Brain pericyte (primary cell): ENCODE measurements at places on chromosomes 6 and 20.

DNA sequence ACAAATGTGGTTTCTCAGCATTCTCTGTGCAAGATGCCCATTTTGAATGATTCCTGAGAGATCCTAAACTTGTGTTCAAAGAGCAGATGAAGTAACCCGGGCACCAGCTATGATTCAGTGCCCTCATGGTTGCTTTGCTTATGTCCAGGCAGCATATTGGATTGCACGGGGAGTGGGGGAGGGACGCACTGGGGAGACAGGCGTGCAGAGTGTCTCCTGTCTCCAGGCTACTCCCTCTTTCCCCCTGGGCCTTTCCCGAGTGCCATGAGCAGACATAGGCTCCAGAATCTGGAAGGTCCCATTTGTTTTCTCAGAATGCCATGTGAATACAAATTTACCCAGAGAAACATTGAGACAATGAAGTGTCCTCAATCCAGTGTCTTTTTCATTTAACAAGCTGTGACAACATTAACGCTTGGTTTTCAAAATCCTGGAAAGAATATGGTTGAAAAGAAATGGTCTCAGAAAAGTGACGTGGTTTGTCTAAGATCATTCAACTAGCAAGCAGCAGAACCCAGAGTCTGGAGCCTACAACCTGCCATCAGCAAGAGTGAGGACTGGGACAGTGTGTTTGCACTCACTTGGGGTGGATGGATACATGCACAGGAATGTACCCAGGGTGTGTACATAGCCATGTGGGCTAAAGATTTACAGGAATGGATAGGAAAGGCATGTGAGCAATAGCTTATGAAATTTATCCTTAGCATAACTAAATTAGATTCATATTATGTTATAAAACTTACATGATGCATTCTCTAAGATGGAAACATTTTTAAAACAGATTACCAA is 4.2 kb downstream of the SYNDIG1 start:
- no peak for DNase-seq

DNA sequence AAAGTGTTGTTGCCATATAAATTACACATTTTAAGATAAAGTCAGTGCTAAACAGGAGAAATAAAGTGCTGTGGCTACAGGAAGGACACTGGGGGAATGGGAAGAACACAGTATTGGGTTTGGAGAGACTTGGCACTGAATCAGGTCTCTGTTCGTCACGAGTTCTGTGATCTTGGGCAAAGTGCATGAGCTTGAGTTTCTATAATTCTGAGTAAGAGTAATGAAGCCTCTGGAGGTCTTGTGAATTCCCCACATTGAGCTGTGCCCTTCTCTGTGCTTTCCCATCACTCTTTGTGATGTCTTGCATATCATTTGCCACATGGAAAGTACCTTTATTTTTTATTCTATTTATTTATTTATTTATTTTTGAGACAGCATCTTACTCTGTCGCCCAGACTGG is 16.8 kb upstream of the EEF1A1 start:
- no peak for DNase-seq

- no peak for DNase-seq
These were observed 205.4 kb upstream of the BMP2 start for GRCh38 chr20:6562111-6562510.

- DNase-seq = no peak
These were observed 17.1 kb downstream of the ZHX3 start for GRCh38 chr20:41300383-41300782.

DNA sequence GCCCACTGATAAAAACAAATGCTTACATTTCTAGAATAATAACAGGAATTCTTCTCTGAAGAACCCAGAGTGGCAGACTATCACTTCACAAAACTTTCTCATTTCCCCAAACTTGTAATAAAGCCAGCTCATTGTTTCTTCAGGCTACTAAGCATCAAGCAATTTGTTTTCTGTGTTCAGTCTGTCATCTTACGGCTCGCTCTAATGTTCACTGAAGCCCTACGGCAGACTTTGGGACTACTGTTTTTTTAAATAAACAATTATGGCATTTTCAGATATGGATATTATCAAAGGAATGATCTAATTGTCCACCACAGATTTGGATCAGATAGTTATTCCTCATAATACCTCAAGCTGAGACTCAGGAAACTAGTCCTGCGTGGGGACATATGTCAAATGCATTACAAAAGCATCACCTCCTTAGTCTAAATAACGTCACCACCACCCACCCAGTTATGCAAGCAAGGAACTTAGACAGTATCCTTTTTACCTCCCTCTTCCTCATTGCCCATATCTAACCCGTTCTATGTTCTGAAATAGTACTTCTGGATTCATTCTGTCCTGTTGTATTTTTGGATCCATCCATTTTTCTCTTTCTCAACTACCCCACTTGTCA is 415.1 kb downstream of the PLCB1 start:
- no peak for DNase-seq

- DNase-seq = no peak
These were observed 27.6 kb upstream of the RIMS4 start for GRCh38 chr20:44837946-44838345.

- DNase-seq = no peak
These were observed 70.4 kb upstream of the SYNJ2 start for GRCh38 chr6:157911278-157911677.

DNA sequence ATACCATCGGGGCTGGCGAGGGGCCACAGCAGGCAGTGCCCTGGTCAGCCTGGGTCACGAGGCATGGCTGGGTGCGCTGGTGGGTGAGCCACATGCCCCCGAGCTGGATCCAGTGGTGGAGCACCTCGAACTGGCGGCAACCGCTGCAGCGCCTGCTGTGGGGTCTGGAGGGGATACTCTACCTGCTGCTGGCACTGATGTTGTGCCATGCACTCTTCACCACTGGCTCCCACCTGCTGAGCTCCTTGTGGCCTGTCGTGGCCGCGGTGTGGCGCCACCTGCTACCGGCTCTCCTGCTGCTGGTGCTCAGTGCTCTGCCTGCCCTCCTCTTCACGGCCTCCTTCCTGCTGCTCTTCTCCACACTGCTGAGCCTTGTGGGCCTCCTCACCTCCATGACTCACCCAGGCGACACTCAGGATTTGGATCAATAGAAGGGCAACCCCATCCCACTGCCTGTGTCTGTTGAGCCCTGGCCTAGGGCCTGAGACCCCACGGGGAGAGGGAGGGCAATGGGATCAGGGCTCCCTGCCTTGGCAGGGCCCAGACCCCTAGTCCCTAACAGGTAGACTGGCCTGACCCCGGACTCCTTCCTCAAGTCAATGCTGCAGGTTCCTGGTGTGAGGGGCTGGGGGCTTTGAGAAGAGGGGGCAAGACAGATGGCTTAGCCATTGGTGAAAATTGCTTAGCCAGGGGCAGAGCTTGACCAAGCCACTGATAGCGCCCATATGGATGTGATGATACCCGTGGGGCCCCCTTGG is 598 bp downstream of the TMEM239 start:
- DNase-seq = no peak

- no peak for DNase-seq
These were observed 140.9 kb downstream of the JARID2 start for GRCh38 chr6:15386756-15387112.

GRCh38 chr6:21824431-21825177 is 231.1 kb downstream of the SOX4 start:
- no peak for DNase-seq

DNA sequence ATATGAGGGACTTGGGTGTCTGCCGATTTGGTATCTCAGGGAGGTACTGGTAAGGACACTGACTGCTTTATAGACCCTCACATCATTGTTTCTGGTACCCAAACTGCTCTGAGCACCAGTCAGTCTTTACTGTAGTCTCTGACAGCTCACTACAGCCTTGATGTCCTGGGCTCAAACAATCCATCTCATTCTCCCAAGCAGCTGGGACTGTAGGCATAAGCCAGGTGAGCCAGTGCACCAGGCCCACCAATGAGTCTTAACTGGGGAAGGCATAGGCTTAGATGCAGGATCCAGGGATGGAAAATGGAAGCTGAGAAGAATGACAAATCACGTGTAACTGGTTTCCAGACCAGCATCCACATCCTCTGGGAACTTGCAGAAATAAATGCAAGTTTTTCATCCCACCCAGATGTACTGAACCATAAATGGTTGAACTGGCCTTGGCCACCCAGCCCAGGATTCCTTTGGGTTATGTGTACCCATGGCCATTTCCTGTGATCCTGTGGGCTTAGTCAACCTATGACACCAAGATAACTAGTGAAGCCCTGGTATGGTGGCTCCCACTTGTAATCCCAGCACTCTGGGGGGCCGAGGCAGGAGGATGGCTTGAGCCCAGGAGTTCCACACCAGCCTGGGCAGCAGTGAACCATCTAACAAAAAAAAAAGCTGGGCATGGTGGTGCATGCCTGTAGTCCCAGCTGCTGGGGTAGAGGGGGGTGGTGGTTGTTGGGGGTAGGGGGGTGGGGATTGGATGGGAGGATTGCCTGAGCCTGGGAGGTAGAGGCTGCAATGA is 5.8 kb downstream of the TUBB start:
- no peak for DNase-seq

- DNase-seq = no peak
These were observed 52.4 kb upstream of the EDN3 start for GRCh38 chr20:59247731-59248684.

DNA sequence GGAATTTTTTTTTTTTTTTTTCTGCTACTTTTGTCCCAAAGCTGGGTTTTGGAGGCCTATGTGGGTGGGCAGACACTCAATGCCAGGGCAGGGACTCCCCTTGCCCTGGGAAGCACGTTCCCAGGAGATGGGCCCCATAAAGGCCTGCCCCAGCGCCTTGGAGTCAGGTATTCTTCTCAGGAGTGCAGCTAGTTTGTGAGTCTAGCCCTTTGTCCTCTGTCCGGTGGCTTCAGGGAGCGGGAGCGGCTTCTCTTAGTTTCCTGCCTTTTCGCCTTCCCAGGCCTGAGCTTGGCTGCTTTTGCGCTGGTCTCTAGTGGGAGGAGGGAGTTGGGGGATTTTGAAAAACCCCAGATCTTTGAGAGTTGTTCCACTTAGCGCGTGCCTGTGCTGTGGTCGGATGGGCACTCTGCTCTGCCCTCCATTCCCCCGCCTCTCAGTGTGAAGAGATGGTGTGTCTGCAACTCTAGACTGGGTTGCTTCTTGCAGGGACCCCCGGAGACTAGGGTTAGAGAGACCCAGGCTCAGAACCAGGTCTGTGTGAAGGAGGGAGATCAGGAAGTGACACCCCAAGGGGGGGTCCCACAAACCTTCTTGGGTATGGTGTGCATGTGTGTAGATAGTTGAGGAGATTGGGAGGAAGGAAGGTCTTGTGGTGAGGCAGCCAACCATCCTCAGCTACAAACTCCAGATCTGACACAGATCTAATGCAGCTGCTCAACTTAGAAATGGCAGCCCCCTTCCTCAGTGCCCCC is 1.3 kb downstream of the PLCG1 start:
- no peak for DNase-seq

DNA sequence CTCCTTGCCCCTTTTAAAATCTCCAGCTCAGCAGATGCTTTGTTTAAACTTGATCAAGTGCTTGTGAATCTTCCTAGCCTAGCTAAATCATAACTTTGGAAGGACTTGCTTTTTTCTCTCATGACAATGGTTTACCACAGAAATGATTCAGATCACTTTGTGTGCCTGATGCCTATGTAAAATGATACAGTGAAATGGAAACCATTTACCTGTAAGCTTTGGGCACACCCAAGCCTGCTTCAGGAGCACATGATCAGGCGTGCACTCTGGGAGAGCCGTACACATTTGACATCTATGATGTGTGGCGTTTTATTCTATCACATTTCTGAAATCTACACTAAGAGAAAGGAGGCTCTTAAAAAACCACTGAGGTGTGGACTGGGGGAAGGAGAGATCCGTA is 41.1 kb downstream of the PTPN1 start:
- no peak for DNase-seq

- no peak for DNase-seq
These were observed 1061.8 kb upstream of the CITED2 start for GRCh38 chr6:140436023-140436811.

- DNase-seq = no peak
These were observed 134.9 kb downstream of the SLC23A2 start for GRCh38 chr20:4866429-4866828.

GRCh38 chr20:1242530-1242929 is 16.7 kb downstream of the RAD21L1 start:
- DNase-seq = no peak

DNA sequence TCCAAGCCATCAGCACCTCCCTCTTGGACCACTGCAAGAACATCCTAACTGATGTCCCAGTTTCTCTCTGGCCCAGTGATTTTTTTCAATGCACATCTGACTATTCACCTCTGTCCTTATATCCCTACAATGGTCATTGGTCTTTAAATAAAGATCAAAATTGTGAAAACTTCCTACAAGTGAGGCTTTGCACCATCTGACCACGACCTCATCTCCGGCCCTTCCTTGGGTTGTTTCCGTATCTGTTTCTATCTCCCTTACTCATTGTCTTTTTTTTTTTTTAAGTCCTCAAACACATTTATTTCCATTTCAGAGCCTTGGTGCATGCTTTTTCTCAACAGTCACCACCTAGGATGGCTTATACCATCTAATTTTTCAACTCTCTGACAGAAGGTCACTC is 88.1 kb downstream of the IPCEF1 start:
- DNase-seq = no peak

DNA sequence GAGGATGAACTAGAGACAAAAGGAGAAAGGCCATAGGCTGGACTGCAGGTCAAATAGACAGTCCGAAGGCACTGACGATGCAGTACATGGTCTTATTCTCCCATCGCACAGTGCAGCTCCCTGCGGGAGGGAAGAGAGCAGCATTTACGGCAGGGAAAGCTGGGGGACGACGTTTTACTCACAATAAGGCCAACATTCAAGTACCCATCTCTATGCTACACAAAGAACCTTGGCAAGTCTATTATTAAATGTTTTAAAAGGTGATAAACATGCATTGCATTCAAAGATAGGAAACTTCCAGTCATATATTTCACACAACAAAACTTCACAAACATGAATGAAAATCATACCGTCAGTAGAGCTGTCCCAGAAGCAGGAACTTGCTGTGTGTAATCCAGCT is 7.8 kb downstream of the DYNLT1 start:
- no peak for DNase-seq

- no peak for DNase-seq
These were observed 46.1 kb downstream of the RALGAPA2 start for GRCh38 chr20:20666359-20666758.

GRCh38 chr6:146770965-146771735 is 172.4 kb downstream of the ADGB start:
- no peak for DNase-seq

- no peak for DNase-seq
These were observed 26.3 kb downstream of the JAG1 start for GRCh38 chr20:10647471-10647870.

DNA sequence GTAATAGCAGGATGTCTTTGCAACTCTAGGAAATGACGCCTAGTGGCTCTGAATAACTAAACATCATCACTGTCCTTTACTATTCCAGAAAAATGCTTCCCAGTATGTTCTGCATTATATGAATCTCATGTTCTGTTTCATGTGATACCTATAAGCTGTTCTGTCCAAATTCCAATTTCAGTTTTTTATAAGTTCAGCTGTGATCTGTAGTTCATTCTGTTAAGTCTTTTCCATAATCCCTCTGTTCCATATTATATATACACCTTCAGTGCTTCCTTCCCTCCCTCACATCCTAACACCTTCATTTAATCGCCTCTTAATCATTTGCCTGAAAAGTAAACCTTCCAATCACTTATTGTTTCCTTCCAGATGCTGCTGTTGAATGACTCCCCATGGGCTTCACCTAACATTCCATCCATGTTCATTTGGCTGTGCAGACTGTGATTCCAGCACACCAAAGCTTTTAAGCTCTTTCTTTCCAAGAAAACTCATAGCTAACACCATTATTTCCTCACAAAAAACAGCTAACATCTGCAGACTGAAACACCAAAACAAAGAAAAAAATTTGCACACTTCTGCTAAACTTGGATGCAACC is 18.6 kb downstream of the HMGCLL1 start:
- no peak for DNase-seq
